ENCODE measurements at places on chromosomes 6 and 20. TPM values are rescaled to one million over a fixed set of nuclear protein-coding genes. Genes with fewer than 3 reads are reported as not detected.

The RBBP8NL gene
- 1.4 TPM for polyA plus RNA-seq

The GNL1 gene
- polyA plus RNA-seq = 86.7 TPM

The DEFB121 gene
- polyA plus RNA-seq = not detected

The SEL1L2 gene
- polyA plus RNA-seq = not detected

The GRM1 gene
- 0.20 TPM for polyA plus RNA-seq

The OR2H1 gene
- polyA plus RNA-seq = not detected

The EPPIN gene
- 0.17 TPM for polyA plus RNA-seq

The PCK1 gene
- polyA plus RNA-seq = 4.5 TPM

The SPATA25 gene
- polyA plus RNA-seq = 3.8 TPM

The KIF25 gene
- polyA plus RNA-seq = 1.1 TPM

The CRISP3 gene
- 0.42 TPM for polyA plus RNA-seq

The UNC5CL gene
- 7.9 TPM for polyA plus RNA-seq

The ENPP3 gene
- polyA plus RNA-seq = 8.3 TPM

The ZNF334 gene
- polyA plus RNA-seq = 22.9 TPM

The EMILIN3 gene
- polyA plus RNA-seq = 7.5 TPM

The MUC21 gene
- not detected for polyA plus RNA-seq

The HNF4A gene
- polyA plus RNA-seq = 52.8 TPM

The MYL9 gene
- polyA plus RNA-seq = 237 TPM

The NTSR1 gene
- 1.1 TPM for polyA plus RNA-seq

The TFAP2D gene
- polyA plus RNA-seq = not detected

The CLDN20 gene
- polyA plus RNA-seq = 0.42 TPM

The MEI4 gene
- 1.8 TPM for polyA plus RNA-seq

The LTA gene
- polyA plus RNA-seq = 0.45 TPM

The BMP2 gene
- 23.2 TPM for polyA plus RNA-seq

The TGM2 gene
- polyA plus RNA-seq = 35.4 TPM

The CABLES2 gene
- polyA plus RNA-seq = 10.1 TPM

The THBD gene
- polyA plus RNA-seq = 5.2 TPM

The HLA-DQB1 gene
- 5.6 TPM for polyA plus RNA-seq

The DLK2 gene
- polyA plus RNA-seq = 1.1 TPM

The GTSF1L gene
- polyA plus RNA-seq = not detected

The GJA1 gene
- 63.8 TPM for polyA plus RNA-seq

The SFTA2 gene
- 1.8 TPM for polyA plus RNA-seq

The TMEM151B gene
- 0.84 TPM for polyA plus RNA-seq

The SNHG17 gene
- 29.6 TPM for polyA plus RNA-seq

The KCNK15 gene
- 0.10 TPM for polyA plus RNA-seq

The ADGRF4 gene
- 0.12 TPM for polyA plus RNA-seq

The PPP1R16B gene
- 6.9 TPM for polyA plus RNA-seq

The RRAGD gene
- polyA plus RNA-seq = 30.8 TPM

The LY6G6F gene
- polyA plus RNA-seq = 0.33 TPM

The VSX1 gene
- polyA plus RNA-seq = not detected

The TCF15 gene
- 1.8 TPM for polyA plus RNA-seq

The STMND1 gene
- 0.34 TPM for polyA plus RNA-seq

The BMP5 gene
- 2.8 TPM for polyA plus RNA-seq

The VEGFA gene
- polyA plus RNA-seq = 285 TPM

The NRSN1 gene
- polyA plus RNA-seq = 0.58 TPM

The SIRPB1 gene
- polyA plus RNA-seq = 0.30 TPM

The B3GALT4 gene
- polyA plus RNA-seq = 4.8 TPM

The NEDD9 gene
- 67.6 TPM for polyA plus RNA-seq

The MRAP2 gene
- polyA plus RNA-seq = 4.0 TPM

Data from right renal pelvis (tissue), 4 donors.